Stimulated activated CD4-positive, alpha-beta T cell treated with anti-CD3 and anti-CD28 coated beads, Interleukin-1b, Interleukin-23, amount 100 ng/mL, for 4 hours (primary cell): ENCODE measurements at places on chromosomes 13 and 19.

GRCh38 chr13:50224534-50224933, 209.3 kb downstream of the KCNRG start:
- DNase-seq = no peak

DNA sequence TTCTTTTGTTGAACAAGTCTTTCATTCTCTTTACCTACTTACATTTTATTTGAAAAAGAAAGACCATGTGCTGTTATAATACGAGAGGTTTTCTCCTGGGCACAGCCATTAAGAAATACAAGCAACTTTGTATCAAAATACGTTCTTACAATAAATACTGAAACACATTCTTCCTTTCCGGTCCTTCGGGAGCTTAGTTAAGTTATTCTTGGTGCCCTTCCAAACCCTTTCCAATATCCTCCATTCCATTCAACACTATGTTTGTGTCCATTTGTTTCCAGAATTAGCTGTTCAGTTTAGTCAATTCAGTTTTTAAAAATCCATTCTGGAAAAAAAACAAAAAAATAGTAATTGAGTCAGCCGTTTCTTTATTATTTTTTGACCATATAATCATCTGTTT, 746.8 kb upstream of the SLC10A2 start:
- no peak for DNase-seq

- no peak for DNase-seq
These were observed 627.8 kb upstream of the SLC10A2 start for GRCh38 chr13:103694033-103694432.

DNA sequence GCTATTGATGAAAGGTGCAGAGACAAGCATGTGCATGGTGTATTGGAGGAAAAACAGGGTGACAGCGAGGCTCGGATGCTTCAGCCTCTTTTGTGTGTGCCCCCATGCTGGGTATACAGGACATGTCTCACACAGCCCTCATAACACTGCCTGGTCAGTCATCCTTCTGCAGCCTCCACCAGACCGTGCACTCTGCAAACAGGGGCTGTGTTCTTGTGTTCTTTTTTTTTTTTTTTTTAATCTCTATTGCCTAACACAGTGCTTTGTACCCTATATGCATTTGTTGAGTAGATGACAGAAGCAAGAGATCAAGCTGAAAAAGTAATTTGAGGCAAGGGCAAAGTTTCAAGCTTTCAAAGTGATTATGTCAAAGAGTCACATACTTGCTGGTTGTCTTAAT, 367.2 kb upstream of the SLITRK1 start:
- no peak for DNase-seq

GRCh38 chr19:14056741-14057356, 5.0 kb downstream of the PALM3 start:
- DNase-seq = no peak

DNA sequence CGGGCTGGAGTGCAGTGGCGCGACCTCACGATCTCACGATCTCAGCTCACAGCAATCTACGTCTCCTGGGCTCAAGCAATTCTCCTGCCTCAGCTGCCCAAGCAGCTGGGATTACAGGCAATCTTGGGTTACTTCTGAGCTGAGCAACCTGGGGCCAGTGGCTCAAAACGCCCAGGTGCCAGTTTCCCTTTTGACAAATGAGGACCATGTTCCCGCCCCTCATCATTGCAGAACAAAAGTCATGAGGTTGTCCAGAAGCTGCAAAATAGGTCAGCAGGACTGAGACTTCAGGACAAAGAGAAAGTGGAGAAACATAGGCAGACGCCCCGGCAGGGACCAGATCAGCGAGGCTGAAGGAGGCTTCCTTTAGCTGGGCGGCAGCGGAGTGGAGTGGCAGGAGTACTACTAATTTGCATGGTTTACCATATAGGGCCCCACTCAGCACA, 3.3 kb upstream of the ADGRE5 start:
- DNase-seq = no peak

- no peak for DNase-seq
These were observed 7.1 kb downstream of the SMG9 start for GRCh38 chr19:43747557-43748204.

DNA sequence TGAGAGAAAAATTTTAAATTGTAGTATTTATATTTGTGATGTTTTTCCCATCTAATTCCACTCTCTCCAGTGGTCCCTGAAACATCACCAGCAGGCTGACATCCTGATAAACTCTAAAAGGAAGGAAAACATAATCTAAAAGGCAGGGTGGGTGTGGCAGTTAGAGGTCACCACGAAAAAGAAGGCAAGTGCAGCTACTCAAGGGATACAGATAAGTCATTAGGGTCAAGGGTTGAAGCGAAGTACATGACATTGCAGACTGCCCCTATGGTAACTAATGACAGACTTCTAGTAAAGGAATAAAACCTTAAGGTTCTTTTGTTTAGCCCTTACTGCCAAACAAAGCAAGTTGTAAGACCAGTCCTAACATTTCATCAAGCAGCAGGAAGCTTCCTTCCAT, 6.0 kb upstream of the NEK3 start:
- DNase-seq = no peak

GRCh38 chr19:1134431-1134830, 30.6 kb downstream of the GPX4 start:
- DNase-seq = no peak

GRCh38 chr13:96075953-96076543, 13.9 kb upstream of the HS6ST3 start:
- no peak for DNase-seq

DNA sequence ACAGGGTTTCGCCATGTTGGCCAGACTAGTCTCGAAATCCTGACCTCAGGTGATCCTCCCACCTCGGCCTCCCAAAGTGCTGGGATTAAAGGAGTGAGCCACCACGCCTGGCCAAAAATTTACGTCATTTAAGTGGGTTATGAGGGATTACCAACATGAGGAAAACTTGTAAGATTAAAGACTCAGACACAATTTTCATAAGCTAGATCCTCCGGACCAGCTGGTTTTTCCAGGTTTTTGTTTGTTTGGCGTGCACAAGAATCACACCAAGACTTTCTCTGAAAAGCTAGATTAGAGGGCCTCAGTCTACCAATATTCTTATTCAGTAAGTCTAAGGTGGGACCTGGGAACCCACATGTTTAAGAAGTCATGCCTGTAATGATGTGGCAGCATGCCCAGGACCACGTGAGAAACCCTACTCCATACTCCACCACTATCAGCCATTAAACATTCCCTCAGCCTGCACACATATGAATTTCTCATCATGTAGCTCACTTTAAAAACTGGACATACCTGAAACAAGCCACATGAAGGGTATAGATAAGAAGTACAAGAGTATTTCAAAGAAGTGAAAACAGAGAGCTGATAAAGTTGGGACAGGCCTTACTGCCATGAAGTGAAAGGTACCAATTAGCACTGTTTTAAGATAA, 25.7 kb downstream of the DIAPH3 start:
- no peak for DNase-seq

GRCh38 chr13:66635526-66635925, 594.6 kb downstream of the PCDH9 start:
- no peak for DNase-seq

GRCh38 chr13:26881154-26881553, 120.6 kb upstream of the GPR12 start:
- DNase-seq = no peak

- no peak for DNase-seq
These were observed 35.0 kb downstream of the KEAP1 start for GRCh38 chr19:10468133-10468532.
